GM23248 (cell line): ENCODE measurements at places on chromosomes 13 and 19. TPM values are rescaled to one million over a fixed set of nuclear protein-coding genes. Genes with fewer than 3 reads are reported as not detected.

ZNF208 gene
- polyA plus RNA-seq: not detected in 2 replicates

UPF3A gene
- 50.2 and 50.8 TPM in 2 replicates for polyA plus RNA-seq

ADM5 gene
- 0.10 TPM in 1 of 2 replicates, not detected in the other for polyA plus RNA-seq

TMEM91 gene
- 6.6 and 7.8 TPM in 2 replicates for polyA plus RNA-seq

PABPC3 gene
- 0.18 and 0.20 TPM in 2 replicates for polyA plus RNA-seq

ARL11 gene
- not detected in 2 replicates for polyA plus RNA-seq

MRPL4 gene
- 71.6 and 73.9 TPM in 2 replicates for polyA plus RNA-seq

TNFSF13B gene
- 0.14 and 0.40 TPM in 2 replicates for polyA plus RNA-seq

CHMP2A gene
- polyA plus RNA-seq: 186 and 193 TPM in 2 replicates

KIR2DL4 gene
- not detected in 2 replicates for polyA plus RNA-seq

PRPF31 gene
- 78.6 and 81.8 TPM in 2 replicates for polyA plus RNA-seq

TRPC4 gene
- polyA plus RNA-seq: 6.5 and 6.7 TPM in 2 replicates

CAMSAP3 gene
- polyA plus RNA-seq: not detected in 2 replicates

CYP4F11 gene
- not detected in 2 replicates for polyA plus RNA-seq

THSD1 gene
- 11.5 and 12.0 TPM in 2 replicates for polyA plus RNA-seq

KCNN1 gene
- polyA plus RNA-seq: not detected in 2 replicates

ODAD3 gene
- 0.44 and 0.95 TPM in 2 replicates for polyA plus RNA-seq

CACNA1A gene
- polyA plus RNA-seq: 2.3 and 3.0 TPM in 2 replicates

ZNF888 gene
- 1.4 and 1.6 TPM in 2 replicates for polyA plus RNA-seq

RAB3A gene
- polyA plus RNA-seq: 1.9 and 2.0 TPM in 2 replicates
